ENCODE measurements at places on chromosomes 2 and 18.

- no peak for DNase-seq
Measured at GRCh38 chr2:102422910-102423309, at the start of gene IL18RAP. IL18RAP (plus strand) TSS chr2:102423160; CDS start chr2:102423278, 118 bp downstream.

- no peak for DNase-seq
Measured at GRCh38 chr2:84894758-84895520, 10.5 kb upstream of the TMSB10 start.

DNA sequence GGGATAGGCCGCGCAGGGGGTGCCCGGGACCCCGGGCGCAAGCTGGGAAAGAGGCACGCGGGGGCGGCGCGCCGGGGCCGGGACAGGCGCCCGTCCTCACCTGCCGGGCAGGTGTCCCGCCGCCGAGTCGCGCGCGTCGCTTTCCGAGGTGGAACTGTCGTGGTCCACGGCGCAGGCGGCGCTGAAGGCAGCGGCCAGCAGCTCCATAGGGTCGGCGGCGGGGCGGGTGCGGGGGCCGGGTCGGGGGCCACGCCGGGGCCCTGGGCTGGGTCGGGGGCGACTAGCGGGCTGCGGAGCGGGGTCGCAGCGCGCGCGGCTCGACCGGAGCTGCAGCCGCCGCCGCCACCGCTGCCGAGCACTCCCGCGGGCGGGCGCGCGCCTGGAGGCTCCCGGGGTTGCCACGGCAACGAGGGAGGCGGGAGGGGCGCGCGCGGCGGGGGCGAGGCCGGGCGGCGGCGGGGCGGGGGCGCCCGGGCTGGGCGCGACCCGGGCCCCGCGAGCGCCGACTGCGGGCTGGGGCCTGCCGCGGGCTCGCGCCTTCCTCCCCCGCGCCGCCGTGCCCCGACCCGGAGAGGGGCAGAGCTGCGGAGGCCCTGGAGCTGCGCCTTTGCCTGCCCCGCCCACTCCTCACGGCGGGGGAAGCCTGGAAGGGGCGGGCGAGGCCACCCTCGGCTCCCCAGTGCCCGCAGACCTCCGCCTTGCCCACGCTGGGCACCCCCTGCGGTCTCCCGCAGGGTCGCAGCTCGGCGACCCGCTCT lies 57.9 kb downstream of the SNORC start:
- DNase-seq = no peak

- no peak for DNase-seq
Measured at GRCh38 chr2:151102226-151102625, 159.4 kb downstream of the RBM43 start.

- DNase-seq = no peak
Measured at GRCh38 chr2:225028572-225028971, 13.7 kb downstream of the DOCK10 start.

DNA sequence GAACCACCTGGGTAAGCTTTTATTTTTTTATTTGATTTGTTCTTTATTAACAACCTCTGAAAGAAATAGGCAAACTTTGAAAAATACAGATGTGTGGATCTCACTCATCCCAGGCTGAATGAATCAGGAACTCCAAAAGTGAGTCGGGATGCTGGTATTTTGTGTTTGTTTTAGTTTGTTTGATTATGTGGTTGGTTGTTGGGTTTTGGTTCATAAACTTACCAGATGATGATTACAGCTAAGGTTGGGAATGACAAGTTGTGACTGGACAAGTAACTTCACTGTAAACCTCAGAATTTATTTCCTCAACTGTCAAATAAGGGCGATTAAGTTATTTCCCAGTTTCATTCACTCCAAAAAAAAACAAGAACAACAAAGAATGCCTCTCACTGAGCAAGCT lies 80.5 kb upstream of the KIF5C start:
- no peak for DNase-seq

- DNase-seq = no peak
Measured at GRCh38 chr18:63062246-63062645, 257.3 kb downstream of the BCL2 start.

DNA sequence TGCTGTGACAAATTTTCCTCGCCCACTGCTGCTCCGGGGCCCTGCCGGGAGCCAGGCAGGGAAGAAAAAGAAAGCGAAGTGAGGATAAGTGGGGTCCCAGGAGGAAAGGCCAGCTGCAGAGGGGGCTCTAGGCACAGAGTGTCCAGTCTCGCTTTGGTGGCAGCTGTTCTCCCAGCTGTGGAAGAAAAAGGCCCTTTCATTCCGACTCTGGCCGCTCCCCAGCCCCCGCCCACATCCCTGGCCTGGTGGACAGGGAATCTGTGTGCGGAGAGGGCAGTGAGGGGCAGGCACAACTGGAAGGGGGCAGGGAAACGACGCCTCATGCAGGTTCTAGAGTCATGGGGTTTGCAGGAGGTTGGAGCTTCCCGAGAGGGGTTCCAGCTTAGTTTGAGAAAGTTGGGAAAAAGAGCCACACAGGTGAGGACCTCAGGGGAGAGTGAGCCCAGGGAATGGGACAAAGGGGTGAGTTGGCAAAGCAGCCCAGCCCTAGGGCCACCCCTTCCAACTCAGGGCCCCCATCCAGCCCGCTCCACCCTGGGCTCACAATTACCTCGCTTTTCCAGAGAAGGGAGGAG lies 1.8 kb downstream of the RTKN start:
- DNase-seq = no peak

GRCh38 chr2:105327690-105328089 lies 1.8 kb downstream of the TGFBRAP1 start:
- DNase-seq = no peak

GRCh38 chr2:238638100-238638981 lies 209.5 kb upstream of the TWIST2 start:
- no peak for DNase-seq

DNA sequence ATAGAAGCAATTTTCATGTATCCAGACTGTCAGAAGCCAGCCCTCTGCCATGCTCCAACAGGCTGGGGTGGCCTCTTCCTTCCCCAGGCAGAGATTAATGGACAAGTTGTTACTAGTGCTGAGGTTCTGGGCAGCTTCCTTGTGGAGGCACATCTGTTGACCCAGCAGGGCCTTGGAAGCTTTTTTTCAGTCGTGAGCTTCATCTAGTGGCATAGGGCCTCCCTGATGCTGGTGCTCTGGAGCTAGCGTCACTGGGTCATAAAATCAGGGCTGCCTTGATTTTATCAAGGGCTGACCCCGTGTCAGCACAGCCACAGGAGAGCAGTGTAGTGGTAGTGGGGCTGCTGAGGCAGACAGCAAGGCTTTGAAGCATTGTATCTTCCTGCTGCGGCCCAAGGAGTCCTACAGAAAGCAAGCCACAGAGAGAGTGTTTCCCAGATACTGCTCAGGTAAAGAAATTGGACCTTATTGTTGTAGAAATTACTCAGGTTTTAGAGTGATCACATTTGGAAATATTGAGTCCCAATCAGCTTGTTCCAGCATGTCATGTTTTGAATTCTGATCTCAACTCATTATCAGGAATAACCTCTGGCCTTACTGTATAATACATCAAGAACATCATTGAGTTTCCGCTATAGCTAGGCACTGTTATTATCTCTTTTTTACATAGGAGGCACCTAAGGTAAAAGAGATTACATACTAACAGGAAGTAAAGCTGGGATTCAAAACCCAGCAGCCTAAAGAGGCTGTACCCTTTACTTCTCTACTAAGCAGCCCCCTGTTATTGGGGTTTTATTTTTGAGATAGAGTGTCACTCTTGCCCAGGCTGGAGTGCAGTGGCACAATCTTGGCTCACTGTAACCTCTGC lies 92.3 kb upstream of the ALPP start:
- no peak for DNase-seq

- no peak for DNase-seq
Measured at GRCh38 chr18:22311301-22311700, 106.4 kb downstream of the CTAGE1 start.

DNA sequence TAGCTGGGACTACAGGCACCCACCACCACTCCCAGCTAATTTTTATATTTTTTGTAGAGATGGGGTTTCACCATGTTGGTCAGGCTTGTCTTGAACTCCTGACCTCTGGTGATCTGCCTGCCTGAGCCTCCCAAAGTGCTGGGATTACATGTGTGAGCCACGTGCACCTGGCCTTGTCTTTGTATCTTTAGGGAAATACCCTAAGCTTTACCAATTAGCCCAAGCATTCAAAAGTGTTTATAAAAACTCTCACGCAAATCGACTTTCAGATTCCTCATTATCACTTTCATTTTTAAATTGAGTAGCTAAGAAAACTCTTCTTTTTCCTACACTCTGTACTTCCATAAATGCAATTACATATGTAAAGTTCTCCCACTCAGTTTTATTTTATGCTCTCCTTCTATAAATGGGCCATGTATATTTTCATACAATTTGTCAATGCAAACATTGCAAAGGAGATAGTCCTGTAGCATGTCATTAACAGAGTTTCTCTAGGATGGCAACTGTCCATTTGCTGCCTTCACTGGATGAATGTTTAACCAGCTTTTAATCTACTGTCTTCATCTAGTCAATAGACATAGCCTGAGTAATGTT lies 326.2 kb upstream of the LRATD1 start:
- DNase-seq = no peak

GRCh38 chr2:58620093-58620492 lies 379.0 kb upstream of the FANCL start:
- DNase-seq = no peak

Measured in cortex of kidney (tissue), 1 donor.